ENCODE measurements at places on chromosomes 7 and 10.

DNA sequence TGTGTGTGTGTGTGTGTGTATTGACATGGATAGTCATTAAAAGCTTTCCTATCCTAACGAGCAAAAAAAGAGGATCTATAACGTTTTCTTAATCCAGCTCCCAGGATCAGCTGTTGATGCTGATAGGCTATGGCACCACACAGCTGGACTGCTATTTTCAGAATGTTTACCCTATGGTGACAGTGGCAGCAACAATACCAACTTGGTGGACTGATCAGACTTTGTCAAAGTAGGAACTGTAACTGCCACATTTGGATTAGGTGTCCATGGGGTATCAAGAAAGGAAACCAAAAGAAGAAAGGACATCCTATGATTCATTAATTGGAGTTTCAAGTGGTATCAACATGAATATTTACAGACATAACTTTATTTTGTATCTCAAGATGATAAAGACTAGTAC, 2.7 kb upstream of the CLEC5A start:
- no peak for DNase-seq

DNA sequence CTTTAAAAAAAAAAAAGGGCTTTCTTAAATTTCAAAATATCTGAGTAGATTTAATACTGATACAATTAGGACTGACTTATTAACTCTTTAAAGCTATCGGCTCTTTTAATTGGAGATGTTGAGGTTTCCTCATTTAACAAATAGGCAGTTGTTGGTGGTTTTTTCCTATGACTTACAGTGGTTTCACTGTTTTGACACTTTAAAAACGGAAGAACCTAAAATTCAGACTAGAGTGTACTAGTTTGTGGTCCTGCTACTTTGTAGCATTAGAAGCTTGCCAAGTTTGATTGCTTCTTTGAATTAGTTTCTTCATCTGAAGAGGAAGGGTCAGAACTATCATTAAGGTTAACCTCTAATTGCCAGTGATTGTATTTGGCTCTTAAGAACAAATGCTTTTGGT, 27.7 kb downstream of the CUL1 start:
- DNase-seq: no peak

DNA sequence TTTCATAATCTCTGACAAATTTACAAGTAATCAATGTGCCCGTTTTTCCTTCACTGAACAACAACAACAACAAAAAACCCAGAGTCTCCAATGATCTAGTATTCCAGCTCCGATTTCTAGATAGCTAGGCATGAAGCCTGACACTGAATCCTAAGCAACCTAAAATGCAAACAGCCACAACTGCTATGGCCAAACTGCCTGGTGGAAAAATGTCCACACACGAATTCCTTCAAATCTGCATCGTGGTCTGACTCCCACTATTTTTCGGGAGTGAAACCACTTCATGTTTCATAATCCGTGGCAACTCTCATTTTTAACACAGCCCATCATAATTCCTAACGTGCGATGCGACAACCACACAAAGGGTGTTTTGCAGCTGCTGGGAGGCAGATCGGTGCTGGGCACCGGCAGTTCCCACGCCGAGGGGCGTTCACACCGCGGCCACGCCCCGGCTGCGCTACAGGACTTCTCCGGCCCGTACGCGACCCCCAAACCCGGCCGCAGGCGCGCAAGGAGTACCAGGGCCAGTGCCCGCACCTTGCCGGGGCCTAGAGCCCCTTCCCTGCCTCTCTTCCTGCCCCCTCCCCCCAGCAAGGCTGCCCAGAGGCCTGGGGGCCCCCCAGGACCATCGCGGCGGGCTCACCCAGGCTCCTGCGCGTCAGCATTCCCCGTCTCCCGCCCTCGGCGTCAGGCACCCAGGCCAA, 814 bp downstream of the RUFY2 start:
- no peak for DNase-seq

DNA sequence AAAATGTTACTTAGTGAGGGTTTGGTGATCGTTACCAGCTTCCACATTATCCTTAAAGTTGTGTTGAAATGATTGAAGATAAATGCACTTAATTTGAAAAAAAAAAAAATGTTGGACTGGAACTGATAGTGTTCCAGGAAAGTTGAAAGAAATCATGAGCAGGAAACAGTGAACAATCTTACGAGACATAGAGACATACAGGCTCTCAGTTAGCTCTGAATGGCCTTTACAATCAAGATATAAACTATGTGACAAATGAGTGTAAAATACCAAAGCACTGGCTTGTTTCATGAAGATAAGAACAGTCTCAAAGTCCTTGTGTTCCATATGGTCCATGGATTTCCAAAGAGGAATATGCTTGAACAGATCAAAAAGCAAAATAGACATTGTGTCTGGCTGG, 430.1 kb upstream of the ETV1 start:
- no peak for DNase-seq

GRCh38 chr10:77163670-77164348, 473.8 kb downstream of the KCNMA1 start:
- no peak for DNase-seq

- no peak for DNase-seq
Observed at GRCh38 chr7:77714195-77714594, 17.9 kb downstream of the RSBN1L start.

DNA sequence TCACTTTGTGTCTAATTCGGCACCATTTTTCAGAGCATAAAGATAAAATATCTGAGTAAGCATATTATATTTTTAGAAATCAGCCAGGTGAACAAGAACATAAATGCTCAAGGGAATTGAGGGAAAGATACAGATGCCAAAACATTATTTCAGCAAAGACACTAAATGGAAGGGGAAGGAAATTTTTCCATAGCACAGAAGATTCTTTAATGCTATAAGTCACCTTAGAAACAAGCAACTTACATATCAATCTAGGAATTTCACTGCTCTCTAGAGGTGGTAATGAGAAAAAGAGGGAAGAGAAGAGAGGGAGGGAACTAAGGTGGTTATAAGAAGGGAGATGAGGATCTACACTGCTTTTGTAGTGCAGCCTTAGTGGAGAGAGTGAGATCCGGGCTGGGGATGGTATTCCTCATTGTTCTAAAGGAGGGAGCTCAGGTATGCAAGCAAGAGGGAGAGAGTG, 20.4 kb downstream of the ZNF365 start:
- DNase-seq: no peak

DNA sequence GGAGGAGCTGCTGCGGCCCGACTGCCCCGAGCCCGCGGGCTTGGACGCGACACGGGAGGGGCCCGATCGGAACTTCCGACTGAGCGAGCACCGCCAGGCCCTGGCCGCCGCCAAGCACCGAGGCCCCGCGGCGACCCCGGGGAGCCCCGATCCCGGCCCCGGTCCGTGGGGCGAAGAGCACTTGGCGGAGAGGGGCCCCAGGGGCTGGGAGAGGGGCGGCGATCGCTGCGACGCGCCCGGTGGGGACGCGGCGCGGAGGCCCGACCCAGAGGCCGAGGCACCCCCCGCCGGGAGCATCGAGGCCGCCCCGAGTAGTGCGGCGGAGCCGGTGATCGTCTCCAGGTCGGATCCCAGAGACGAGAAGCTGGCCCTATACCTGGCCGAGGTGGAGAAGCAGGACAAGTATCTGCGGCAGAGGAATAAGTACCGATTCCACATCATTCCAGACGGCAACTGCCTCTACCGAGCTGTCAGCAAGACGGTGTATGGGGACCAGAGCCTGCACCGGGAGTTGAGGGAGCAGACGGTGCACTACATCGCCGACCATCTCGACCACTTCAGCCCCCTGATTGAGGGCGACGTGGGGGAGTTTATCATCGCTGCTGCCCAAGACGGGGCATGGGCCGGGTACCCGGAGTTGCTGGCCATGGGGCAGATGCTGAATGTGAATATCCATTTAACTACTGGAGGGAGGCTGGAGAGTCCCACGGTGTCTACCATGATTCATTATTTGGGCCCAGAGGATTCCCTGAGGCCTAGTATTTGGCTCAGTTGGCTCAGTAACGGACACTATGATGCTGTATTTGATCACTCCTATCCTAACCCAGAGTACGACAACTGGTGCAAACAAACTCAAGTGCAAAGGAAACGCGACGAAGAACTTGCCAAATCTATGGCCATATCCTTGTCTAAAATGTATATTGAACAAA, 1.4 kb downstream of the OTUD1 start:
- DNase-seq: no peak

DNA sequence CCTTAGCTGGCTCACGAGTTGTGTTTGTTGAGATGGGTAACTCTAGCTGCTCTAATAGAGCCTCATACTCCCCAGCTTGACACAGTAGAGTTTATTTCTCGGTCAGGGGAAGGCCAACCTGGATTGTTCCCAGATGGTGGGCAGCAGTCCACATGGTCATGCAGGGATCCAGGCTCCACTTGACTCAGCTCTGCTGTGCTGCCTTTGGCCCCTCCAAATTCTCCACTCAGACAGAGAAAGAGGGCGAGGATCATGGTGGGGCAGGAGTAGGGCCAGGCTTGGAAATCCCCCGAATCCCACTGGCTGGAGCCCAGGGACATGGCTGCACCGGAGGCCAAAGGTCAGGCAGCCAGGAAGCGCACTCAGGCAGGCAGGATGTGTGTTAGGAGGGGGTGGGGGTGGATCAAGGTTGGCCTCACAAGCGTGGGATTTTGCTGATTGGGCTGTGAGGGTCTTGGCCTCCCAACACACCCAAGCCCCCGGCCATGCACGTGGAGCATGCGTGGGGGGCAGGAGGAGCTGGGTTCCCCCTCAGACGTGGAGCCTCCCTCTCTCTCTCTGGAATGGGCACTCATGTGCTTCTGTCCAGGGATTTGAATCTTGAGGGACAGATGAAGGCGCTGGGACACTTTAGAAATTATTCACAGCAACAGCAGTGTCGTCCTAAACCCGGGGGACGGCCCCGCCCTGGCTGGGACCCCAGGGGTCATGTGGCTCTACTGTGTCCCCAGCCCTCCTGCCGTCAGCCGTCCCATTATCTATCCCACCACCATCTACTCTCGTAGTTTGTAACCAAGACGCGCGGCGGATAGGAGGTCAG, 44.8 kb downstream of the PDGFA start:
- DNase-seq: no peak

GRCh38 chr7:2514473-2515423, 4.8 kb upstream of the LFNG start:
- no peak for DNase-seq

GRCh38 chr7:30180718-30181117, 45.9 kb downstream of the MTURN start:
- no peak for DNase-seq

- no peak for DNase-seq
Observed at GRCh38 chr7:152312316-152312715, 123.5 kb downstream of the KMT2C start.

DNA sequence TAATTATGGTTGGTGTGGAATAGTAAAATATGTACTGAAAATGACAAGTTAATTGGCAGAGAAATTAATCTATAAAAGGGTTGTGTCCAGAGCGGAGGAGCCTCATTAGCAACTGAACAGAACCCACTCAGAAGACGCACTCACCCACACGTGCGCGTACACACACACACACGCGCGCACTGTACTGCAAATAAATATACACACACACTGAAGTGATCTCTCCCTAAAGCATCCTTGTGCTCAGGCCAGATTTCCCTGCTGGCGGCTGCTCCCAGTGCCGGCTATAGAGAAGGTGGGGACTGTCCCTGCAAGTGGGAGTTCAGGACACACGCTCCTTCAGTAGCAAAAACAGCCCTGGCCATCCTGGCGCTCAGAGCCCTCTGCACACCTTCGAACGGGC, 85.2 kb downstream of the CHST15 start:
- no peak for DNase-seq

GRCh38 chr10:117782276-117782675, 239.7 kb downstream of the EMX2 start:
- no peak for DNase-seq

DNA sequence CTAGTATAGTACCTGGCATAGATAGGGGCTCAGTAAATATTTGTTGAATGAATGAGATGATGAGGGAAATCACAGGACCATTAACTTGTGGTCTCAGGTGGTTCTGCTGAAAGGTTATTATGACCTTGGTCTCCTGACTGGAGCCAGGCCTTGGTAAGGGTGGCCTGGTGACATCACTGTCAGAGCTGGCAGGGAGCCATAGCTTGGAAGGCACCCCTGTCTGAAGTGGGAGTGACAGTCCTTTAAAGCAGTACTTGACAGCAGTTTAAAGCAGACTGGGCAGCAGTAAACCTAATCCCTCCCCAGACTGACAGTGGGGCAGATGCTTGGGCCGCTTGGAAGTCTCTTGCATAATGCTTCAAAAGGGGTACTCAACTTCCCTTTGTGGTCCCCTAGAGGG, 13.4 kb downstream of the DPCD start:
- DNase-seq: no peak

- DNase-seq: no peak
Observed at GRCh38 chr10:52993109-52993508, 220.5 kb upstream of the MBL2 start.

GRCh38 chr10:132883391-132883881, 58.9 kb downstream of the CFAP46 start:
- DNase-seq: no peak

DNA sequence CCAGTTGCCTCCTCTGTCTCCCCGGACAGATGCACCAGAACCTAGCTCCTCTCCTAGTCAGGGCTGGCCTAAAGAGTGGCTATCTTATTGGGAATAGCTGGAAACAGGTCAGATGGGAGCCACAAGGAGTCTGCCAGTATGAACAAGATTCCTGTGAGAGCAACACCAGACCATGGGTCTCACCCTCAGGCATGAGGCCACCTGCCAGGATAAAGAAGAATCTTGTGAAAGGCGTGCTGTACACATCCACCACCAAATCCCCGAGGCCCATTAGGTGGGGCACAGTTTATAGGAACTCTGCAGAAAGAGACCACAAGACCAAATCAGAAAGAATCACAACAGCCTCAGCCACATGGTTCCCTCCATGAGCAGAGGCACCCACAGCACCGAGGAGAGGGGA, 325.9 kb downstream of the TNS3 start:
- no peak for DNase-seq

- DNase-seq: no peak
Observed at GRCh38 chr10:95437669-95438068, 123.5 kb downstream of the SORBS1 start.

DNA sequence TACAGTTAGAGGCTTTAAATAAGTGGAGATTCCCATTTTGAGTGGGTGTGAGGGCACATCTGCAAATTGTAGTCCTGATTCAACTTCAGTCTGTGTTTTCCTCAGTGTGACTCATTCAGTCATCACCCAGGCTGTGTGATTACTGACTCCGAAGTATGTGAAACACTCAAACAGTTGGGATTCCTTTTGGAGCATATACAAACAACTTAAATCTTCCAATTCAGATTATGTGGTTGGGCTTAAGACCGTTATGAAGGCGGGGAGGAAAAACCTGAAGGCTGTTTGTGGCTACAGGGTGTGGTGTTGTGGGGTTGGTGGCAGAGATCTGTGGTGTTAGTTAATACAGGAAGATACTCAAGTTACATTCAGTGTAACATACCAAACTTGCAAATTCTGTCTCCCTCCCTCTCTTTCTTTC, 259.7 kb upstream of the FERD3L start:
- DNase-seq: no peak

GRCh38 chr7:18727115-18727870, 231.7 kb downstream of the HDAC9 start:
- DNase-seq: no peak

- DNase-seq: no peak
Observed at GRCh38 chr10:554182-554848, 135.2 kb downstream of the DIP2C start.
